ENCODE measurements at places on chromosomes 3 and 15.

DNA sequence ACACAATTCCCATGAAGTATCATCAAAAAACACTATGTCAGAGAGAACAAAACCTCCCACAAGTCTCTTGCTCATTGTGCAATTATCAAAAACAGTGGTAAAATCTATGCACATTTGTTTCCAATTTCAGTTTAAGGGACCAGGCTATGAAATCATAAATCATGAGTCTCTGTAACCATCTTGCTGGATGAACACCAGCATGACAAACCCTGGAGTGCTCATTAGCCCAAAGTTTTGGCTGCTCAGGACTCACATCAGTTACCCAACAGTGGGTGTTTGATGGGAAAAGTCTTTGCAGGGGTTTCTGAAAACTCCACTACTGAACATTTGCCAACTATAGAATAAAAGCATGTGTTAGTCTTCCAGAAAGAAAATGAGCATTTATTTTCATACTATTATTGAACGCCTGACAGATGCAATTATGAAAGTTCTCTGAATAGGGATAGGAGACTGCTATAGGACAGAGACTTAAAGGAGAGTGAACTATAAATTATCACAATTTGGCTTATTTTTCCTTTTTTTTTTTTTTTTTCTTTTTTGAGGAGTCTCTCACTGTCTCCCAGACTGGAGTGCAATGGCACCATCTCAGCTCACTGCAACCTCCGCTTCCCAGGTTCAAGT is 240.8 kb upstream of the KCNMB2 start:
- DNase-seq, result no peak

GRCh38 chr3:21477541-21478288 is 273.3 kb downstream of the ZNF385D start:
- DNase-seq, result no peak

GRCh38 chr3:184540777-184541681 is 20.6 kb upstream of the EPHB3 start:
- DNase-seq, result peak; percentile 61

- peak; percentile 44 for DNase-seq
These were observed at the start of gene TBC1D2B for GRCh38 chr15:78077053-78077870. TSS of gene TBC1D2B (minus strand) at chr15:78077711. CDS start at chr15:78077652, 59 bp downstream.

- no peak for DNase-seq
These were observed 458.4 kb upstream of the ADAMTS9 start for GRCh38 chr3:65146179-65146578.

DNA sequence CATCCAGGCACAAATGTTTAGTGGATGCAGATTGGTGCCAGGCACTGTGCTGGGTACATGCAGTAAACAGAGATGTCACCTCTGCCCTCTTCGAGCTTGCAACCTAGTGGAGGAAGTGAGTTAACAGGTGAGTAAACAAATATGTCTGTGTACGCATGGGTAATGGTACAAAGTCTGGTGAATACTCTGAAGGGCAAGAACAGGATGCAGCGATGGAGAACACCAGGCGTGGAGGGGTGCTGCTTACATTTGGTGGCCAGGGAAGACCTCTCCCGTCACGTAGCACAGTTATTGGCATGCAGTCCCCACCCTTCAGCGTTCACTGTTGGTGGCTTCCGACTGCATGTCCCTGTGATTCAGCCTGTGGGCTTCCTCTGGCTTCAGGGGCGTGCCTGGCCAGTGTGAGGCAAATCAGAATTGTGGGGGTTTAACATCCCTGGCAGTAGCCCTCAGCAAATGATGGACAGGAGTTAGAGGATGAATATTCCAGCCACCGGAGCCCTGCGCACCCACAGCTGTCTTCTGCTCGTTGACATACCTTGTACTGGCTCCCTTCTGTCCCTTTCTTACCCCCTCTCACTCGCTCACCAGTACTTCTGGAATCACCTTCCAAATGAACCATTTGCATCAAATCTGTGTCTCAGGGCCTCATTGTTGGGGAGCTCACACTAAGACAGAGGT is 9.1 kb upstream of the HDAC11 start:
- no peak for DNase-seq

GRCh38 chr3:123651449-123652341 is 66.8 kb upstream of the HACD2 start:
- no peak for DNase-seq

GRCh38 chr3:159187706-159188105 is 385.9 kb downstream of the MFSD1 start:
- no peak for DNase-seq

Data from hematopoietic multipotent progenitor cell treated with erythropoietin and hydrocortisone succinate and interleukin-3 and kit ligand, for 8 days (in vitro differentiated cells).